ENCODE measurements at places on chromosomes 5 and 9. TPM values are rescaled to one million over a fixed set of nuclear protein-coding genes. Genes with fewer than 3 reads are reported as not detected.

Gene TCF7
- total RNA-seq = 89.7 TPM

GRCh38 chr9:19174127-19174912 is 47.0 kb upstream of the PLIN2 start:
- no peak for DNase-seq

Gene CD14
- 3.1 TPM for total RNA-seq

Gene MACROH2A1
- total RNA-seq = 202 TPM

GRCh38 chr9:89311346-89312221 is 589 bp downstream of the CKS2 start:
- no peak for DNase-seq

Gene FBP2
- not detected for total RNA-seq

- no peak for DNase-seq
Measured at GRCh38 chr9:132677976-132678375, 7.7 kb downstream of the GTF3C4 start.

- no peak for DNase-seq
Measured at GRCh38 chr5:29005386-29005785, 1967.0 kb upstream of the CDH9 start.

- no peak for DNase-seq
Measured at GRCh38 chr5:8134609-8135008, 265.7 kb downstream of the MTRR start.

DNA sequence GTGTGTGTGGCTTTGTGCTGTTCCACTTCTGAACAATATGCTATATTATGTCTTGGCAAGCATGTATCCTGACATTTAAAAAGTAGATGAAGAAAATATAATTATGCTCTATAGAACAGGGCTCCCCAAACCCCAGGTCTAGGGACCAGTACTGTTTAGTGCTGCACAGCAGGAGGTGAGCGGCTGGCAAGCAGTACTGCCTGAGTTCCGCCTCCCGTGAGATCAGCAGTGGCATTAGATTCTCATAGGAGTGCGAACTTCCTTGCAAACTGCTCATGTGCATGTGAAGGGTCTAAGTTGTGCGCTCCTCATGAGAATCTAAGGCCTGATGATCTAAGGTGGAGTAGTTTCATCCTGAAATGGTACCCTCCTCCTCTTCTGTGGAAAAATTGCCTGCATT is 979.1 kb upstream of the CTNND2 start:
- no peak for DNase-seq

Gene UBE2QL1
- total RNA-seq = not detected

Gene ANKRD18B
- 0.92 TPM for total RNA-seq

- no peak for DNase-seq
Measured at GRCh38 chr5:157541447-157542118, 34.0 kb downstream of the ADAM19 start.

GRCh38 chr5:123476731-123477130 is 35.2 kb upstream of the CSNK1G3 start:
- DNase-seq = no peak

GRCh38 chr5:83787631-83788030 is 67.0 kb upstream of the HAPLN1 start:
- DNase-seq = no peak

DNA sequence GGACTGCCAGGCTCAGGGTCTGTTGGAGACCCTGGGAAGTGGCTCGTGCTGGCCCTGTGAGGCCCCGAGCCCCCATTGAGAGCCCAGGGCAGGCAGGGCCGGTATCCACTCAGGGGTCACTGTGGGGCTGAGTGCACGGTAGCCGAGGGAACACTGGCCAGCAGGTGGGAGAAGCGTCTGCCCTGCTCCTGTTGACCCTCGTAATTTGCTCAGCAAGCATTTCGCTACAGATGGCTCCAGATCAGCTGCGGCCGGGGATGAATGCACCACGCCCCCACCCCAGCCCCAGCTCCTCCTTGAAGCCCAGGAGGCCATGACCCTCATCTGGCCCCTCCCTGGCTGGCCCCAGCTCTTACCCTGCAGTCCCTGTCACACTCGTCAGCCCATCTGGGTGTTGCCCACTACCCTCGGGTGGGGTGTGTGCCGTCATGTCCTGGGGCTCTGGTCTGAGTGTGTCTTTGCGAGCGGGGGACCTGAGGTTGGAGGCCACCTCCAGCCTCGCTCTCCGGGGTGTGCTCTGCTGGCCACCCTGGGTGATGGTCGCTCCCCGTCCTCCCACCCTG is 6.1 kb upstream of the NRARP start:
- DNase-seq = no peak

Gene ADAMTS12
- not detected for total RNA-seq

Gene TCERG1
- total RNA-seq = 99.4 TPM

DNA sequence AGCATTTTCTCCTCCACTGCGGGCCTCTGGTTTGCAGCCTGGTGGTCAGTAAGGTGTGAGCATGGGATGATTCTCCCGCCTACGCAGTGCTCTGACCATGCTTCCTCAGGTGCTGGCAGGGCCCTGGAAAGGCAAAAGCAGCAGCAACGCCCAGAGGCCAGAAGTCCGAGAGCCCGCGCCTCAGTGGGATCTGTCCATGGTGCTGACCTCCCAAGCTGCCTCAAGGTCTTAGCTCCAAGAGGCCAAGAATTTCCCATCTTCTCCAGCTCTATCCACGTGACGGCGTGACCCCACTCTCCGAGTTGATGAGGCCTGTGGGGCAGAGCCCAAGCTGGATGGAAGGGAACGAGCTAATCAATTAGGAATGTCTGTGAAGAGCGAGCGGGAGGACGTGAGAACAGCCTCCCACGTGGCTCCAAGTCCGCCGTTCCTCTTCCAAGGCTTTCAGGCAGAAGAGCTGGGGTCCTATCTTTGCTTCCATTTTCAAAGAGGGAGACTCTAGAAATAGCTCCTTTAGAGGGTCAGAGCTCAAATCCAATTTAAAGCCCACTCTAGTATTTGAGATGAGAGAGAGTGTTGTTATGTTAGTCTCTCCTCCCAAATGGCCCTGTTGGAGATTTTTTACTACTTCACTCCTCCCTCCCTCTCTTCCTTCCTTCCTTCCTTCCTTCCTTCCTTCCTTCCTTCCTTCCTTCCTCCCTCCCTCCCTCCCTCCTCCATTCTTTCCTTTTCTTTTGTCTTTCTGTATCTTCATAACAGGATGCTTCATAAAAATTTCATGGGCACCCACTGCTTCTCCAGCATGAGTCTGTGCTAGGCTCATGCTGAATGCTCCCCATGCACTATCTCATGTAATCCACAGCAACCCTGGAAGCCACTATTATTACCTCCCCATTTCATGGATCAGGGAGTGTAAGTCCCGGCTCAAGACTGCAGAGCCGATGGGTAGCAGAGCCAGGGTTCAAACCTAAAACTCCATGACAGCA is 69.3 kb downstream of the OLFM1 start:
- no peak for DNase-seq

DNA sequence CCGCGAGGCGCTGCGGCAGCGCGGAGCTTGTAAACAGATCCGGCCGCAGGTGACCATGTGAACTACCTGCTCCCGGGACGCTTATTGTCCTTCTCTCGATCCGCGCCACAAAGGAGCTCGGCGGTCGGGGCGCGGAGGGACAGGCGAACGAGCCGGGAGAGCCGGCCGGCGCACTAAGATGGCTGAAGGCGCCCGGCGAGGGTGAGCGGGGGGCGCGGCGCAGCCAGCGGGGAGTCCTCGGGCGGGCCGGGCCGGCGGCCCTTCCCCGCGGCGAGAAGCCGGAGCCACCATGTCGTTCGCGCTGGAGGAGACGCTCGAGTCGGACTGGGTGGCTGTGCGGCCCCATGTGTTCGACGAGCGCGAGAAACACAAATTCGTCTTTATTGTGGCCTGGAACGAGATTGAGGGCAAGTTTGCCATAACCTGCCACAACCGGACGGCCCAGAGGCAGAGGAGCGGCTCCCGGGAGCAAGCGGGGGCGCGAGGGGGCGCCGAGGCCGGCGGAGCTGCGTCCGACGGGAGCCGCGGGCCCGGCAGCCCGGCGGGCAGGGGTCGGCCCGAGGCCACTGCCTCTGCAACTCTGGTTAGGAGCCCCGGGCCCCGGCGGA is 535 bp downstream of the JMY start:
- DNase-seq = no peak

Gene FAM114A2
- 23.4 TPM for total RNA-seq

Gene IPPK
- total RNA-seq = 13.5 TPM

DNA sequence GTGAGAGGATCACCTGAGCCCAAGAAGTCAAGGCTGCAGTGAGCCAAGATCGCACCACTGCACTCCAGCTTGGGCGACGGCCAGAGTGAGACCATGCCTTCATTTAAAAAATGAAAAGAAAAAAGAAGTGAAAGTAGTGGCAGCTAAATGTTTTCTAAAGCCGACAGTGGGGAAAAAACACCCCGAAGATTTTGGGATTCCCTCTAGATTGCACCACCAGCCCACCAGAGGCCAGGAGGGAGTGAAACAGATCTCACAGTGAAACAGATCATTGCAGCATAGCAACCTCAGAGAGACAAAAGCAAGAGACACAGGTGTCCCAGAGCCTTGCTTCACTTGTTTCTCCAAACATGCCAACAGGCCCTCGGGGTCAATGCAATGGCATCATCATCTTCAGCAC is 156.8 kb downstream of the PAX5 start:
- no peak for DNase-seq

Gene PLEKHG4B
- total RNA-seq = not detected

- no peak for DNase-seq
Measured at GRCh38 chr5:124393584-124394379, 352.7 kb downstream of the ZNF608 start.

- DNase-seq = no peak
Measured at GRCh38 chr5:115423051-115423450, 121.5 kb downstream of the FEM1C start.

Gene CTNND2
- not detected for total RNA-seq

GRCh38 chr5:71828291-71829040 is 109.4 kb downstream of the CARTPT start:
- no peak for DNase-seq

- DNase-seq = no peak
Measured at GRCh38 chr9:69820955-69821788, 555 bp downstream of the CFAP95 start.

GRCh38 chr9:94017939-94018531 is 62.9 kb upstream of the BARX1 start:
- no peak for DNase-seq

DNA sequence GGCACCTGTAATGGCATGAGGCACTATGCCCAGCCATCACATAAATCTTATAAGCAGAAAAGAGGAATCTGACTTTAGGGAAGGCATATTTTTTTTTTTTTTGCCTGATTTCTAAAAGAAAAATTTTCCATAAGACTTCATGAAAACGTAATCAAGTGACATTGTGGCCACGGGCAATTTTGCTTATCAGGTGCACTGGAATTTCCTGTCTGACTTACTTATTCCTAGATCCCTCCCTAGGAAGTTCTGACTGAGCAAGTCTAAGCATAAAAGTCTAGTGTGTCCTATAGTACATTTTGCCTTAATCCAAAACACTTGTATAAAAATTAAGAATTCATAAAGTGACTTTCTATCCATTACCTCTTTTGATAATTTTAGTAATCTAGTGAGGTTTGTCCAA is 12.5 kb downstream of the C5orf46 start:
- no peak for DNase-seq

Measured in CD8-positive, alpha-beta memory T cell (primary cell).